ENCODE measurements at places on chromosomes 1 and 21.
A peak's percentile ranks its signal among the peaks of the same experiment; 100 is the strongest.

GRCh38 chr1:204376919-204377799 lies 17.4 kb upstream of the PLEKHA6 start:
- H3K4me3 ChIP-seq: peak overlapping the region; percentile 27
- no peak for DNase-seq
- no peak overlapping the region for H3K27ac ChIP-seq

- no peaks in the 10 kb centered on the region for H3K27me3 ChIP-seq
- no peaks in the 10 kb centered on the region for H3K36me3 ChIP-seq
- DNase-seq: no peak
Measured at GRCh38 chr1:102498929-102499328, 502.2 kb upstream of the OLFM3 start.

DNA sequence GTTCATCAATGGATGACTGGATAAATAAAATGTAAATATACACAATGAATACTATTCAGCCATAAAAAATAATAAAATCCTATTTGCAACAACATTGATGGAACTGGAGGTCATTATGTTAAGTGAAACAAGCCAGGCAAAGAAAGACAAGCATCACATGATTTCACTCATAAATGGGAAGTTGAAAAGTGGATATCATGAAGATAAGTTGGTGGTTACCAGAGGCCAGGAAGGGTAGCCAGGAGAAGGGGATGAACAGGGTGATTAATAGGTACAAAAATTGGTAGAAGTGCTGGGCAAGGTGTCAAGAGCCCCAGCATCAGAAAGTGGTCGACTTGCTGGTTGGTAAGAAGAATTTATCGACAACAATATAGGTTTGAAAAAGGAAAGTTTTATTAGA lies 1.3 kb upstream of the PARK7 start:
- DNase-seq: no peak
- H3K4me3 ChIP-seq: peak overlapping the region; percentile 78
- H3K27ac ChIP-seq: no peak overlapping the region
- H3K27me3 ChIP-seq: no peaks in the 10 kb centered on the region
- H3K4me1 ChIP-seq: peaks cover 15% of the 10 kb centered on the region

DNA sequence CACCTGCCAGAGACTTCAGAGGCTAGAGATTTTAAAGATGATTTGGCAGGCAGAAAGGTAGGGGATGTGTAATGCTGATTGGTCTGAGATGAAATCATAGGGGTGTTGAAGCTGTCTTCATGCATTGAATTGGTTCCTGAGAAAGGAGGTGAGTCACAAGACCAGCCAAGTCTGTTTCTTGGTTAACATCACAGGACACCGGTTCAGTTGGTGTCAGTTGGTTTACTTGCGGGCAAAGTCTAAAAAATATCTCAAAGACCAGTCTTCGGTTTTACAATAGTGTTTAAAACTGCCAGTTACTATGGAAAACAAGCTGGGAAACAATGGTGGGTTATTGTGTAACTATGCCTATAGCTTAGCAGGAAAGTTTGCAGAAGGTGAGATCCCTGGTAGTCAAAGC lies 305.9 kb downstream of the BARHL2 start:
- no peaks in the 10 kb centered on the region for H3K4me1 ChIP-seq
- H3K27ac ChIP-seq: no peak overlapping the region
- no peak for DNase-seq
- no peak overlapping the region for H3K4me3 ChIP-seq
- H3K27me3 ChIP-seq: no peaks in the 10 kb centered on the region

DNA sequence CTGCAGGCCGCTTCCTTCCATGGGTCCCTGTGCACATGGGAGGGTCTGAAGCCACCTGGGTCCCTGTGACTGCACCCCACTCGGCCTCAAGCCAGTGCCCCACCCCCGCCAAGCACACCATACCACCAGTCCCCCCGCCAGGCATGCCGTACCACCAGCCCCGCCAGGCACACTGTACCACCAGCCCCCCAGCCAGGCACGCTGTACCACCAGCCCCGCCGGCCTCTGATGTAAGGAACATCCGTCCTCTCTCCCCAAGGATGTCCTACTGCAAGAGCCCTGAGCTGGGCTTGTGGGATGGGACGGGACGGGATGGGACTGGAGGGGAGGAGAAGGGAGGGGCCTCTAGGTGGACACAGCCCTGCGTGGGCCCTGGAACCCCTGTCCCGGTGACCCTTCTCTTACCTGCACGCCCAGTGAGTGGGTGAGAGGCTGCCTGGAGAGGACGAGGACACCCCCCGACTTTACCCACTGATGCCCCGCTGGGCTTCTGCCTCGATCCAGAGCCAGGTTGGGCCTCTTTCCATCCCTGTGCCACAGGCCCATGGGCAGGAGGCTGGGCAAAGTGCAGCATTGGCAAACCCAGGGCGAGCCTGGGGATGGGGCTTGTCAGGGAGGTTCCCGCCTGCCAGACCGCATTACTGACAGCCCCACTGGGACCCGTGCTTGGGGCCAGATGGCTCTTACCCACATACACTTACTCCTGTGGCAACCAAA lies 40.8 kb upstream of the COL6A1 start:
- no peaks in the 10 kb centered on the region for H3K36me3 ChIP-seq
- H3K4me1 ChIP-seq: no peaks in the 10 kb centered on the region
- no peak overlapping the region for H3K4me3 ChIP-seq
- H3K27ac ChIP-seq: no peak overlapping the region

GRCh38 chr1:10771789-10772188 lies 24.7 kb downstream of the CASZ1 start:
- H3K36me3 ChIP-seq: no peaks in the 10 kb centered on the region
- H3K27ac ChIP-seq: no peak overlapping the region
- H3K27me3 ChIP-seq: no peaks in the 10 kb centered on the region
- no peak for DNase-seq
- no peaks in the 10 kb centered on the region for H3K4me1 ChIP-seq

GRCh38 chr1:172326136-172326535 lies 94.3 kb upstream of the C1orf105 start:
- H3K4me3 ChIP-seq: no peak overlapping the region
- H3K4me1 ChIP-seq: no peaks in the 10 kb centered on the region
- H3K27ac ChIP-seq: no peak overlapping the region
- no peaks in the 10 kb centered on the region for H3K27me3 ChIP-seq
- DNase-seq: no peak
- no peaks in the 10 kb centered on the region for H3K36me3 ChIP-seq

DNA sequence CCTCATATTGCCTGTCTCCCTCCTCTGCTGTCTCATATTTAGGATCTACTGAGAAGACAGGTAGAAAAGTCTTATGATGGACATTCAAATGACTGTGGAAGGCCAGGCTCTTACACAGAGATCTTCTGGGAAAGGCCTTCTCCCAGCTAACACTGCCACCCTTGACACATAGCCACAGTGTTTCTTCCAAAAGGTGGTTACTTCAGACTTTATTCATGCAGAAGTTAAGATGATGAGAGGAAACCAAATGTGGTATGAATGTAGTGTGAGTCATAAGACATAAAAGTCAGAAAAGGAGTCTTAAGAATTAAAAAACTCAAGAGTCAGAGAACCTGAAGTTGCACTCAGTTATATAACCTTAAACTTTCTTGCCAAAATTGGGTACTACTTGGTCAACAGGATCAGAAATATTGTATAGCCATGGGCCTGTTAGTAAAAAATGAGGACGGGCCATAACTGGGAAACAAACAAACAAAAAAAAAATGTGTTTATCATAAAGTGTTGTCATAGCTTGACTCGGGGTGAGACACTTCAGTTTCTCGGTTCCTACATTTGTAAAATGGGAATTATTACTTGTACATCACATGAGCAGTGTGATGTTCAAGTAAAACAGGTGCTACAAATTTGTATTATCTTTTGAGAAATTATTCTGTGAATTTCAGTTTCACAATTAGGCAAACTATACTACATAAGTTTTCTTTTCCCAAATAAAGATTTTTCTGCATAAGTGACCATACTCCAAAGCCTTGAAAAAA lies 1.2 kb upstream of the DENND1B start:
- H3K27me3 ChIP-seq: no peaks in the 10 kb centered on the region
- DNase-seq: no peak

DNA sequence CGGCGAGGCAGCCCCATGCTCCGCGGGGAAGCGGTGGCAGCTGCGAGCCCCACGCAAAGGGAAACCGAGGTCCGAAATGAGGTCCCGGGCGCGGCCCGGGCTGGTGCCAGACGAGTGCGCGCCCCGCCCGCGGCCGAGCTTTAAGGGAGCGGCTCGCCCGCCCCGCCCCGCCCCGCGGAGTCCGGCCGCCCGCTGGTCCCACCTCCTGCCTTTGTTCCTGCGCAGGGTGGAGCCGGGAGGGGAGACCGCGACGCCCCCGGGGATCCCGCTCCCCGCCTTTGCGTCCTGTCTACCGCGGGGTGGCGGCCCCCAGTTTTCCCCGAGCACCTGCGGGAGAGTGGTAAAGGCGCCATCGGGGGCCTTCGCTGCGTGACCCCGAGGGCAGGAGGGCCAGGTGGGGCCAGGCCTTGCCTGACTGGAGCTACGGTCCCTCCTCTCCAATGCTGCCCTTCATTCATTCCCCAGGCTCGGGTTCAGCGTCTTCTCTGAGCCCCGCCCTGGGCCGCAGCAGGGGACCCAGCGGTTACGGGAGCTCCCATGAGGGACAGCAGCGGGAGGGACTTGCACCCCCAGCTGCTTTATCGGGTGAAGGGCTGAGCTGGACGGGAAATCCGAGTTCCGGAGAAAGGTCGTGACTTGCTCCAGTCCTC lies at the start of gene HES2:
TSS of gene HES2 (minus strand) at position 116 of the 650 bp plus-strand sequence. CDS start at position 17, 99 bp downstream.
- peaks cover 49% of the 10 kb centered on the region for H3K4me1 ChIP-seq
- H3K4me3 ChIP-seq: peak within 1 kb of the TSS; percentile 27
- H3K36me3 ChIP-seq: no peaks in the 10 kb centered on the region
- H3K27ac ChIP-seq: no peak within 1 kb of the TSS
- H3K27me3 ChIP-seq: peaks cover 100% of the 10 kb centered on the region
- DNase-seq: no peak

- no peak overlapping the region for H3K4me3 ChIP-seq
- DNase-seq: no peak
- H3K36me3 ChIP-seq: no peaks in the 10 kb centered on the region
- H3K27ac ChIP-seq: no peak overlapping the region
- H3K27me3 ChIP-seq: no peaks in the 10 kb centered on the region
Measured at GRCh38 chr1:68528243-68528642, 31.4 kb upstream of the DEPDC1 start.

DNA sequence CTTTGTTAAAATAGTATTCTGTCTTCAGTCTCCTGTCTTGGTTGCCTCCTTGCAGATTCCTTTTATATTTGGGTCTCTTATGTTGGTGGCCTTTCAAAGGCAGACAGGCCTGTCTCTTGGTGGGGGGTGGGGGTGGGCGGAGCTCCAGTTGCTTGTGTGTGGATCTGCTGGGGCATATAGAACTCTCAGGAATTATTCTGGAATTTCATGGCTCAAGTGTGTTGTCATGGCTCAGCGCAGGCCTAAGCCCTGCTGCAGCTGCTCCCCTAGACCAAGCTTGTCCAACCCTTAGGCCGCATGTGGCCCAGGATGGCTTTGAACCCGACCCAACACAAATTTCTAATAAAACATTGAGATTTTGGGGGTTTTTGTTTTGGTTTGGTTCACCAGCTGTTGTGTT lies 8.0 kb downstream of the C1orf35 start:
- H3K4me3 ChIP-seq: no peak overlapping the region
- peaks cover 48% of the 10 kb centered on the region for H3K36me3 ChIP-seq
- DNase-seq: no peak
- no peak overlapping the region for H3K27ac ChIP-seq
- peaks cover 3% of the 10 kb centered on the region for H3K4me1 ChIP-seq

GRCh38 chr1:23528250-23528978 lies 2.6 kb downstream of the E2F2 start:
- peak; percentile 84 for DNase-seq
- H3K27ac ChIP-seq: no peak overlapping the region
- no peaks in the 10 kb centered on the region for H3K36me3 ChIP-seq
- no peak overlapping the region for H3K4me3 ChIP-seq

- DNase-seq: no peak
- no peak overlapping the region for H3K27ac ChIP-seq
- H3K4me1 ChIP-seq: no peaks in the 10 kb centered on the region
- H3K36me3 ChIP-seq: no peaks in the 10 kb centered on the region
- no peak overlapping the region for H3K4me3 ChIP-seq
Measured at GRCh38 chr1:193914871-193915270, 728.5 kb upstream of the B3GALT2 start.

DNA sequence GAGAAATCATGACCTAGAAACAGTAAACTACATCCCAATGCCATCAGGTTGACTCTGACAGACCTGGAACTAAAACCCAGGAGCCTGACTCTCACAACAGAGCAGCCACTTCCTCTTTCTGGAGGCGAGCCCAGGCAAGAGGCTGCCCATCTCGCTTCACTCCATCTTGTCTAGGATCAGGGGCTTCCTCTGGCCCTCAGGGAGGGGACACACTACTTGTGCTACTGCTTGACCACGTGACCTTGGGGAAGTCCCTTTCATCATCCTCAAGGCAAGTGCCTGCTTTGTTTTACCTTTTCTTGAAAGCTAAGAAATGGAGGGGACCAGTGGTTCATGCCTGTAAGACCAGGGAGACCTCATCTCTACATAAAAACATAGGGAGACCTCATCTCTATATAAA lies 2.6 kb upstream of the TENT5B start:
- H3K4me3 ChIP-seq: no peak overlapping the region
- H3K4me1 ChIP-seq: peaks cover 11% of the 10 kb centered on the region
- H3K27me3 ChIP-seq: no peaks in the 10 kb centered on the region

DNA sequence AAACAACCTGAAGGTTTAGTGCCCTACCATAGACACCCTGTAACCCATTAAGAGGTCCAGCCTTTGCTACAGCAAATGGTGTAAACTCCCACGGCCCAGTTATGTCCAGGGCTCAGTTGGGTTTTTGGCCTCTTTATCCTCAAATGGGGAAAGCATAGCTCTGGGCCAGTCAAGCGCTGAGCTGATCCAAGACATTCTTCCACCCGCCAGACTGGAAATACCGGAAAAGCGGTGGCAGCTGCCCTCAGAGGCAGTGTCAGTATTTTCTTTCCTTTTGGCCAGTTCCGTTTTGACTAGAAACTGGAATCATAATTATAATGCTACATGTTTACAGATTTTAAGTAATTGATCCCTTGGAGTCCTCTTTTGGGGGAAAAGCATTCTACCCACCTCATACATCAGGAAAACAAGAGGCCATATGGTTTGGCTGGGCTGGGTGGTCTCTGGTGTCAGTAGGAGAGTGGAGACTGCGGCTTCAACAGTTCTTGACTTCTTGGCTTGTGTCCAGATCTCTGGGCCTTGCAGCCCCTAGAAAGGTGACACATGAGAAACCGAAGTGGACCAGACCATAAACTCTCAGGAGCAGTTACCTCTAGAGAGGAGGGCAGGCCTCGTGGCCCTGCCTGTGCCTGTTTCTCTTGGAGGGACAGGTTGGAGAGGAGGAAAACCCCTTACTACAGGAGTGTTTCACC lies 30.2 kb upstream of the CLDN14 start:
- DNase-seq: no peak
- peaks cover 12% of the 10 kb centered on the region for H3K4me1 ChIP-seq
- no peak overlapping the region for H3K27ac ChIP-seq
- H3K36me3 ChIP-seq: no peaks in the 10 kb centered on the region

DNA sequence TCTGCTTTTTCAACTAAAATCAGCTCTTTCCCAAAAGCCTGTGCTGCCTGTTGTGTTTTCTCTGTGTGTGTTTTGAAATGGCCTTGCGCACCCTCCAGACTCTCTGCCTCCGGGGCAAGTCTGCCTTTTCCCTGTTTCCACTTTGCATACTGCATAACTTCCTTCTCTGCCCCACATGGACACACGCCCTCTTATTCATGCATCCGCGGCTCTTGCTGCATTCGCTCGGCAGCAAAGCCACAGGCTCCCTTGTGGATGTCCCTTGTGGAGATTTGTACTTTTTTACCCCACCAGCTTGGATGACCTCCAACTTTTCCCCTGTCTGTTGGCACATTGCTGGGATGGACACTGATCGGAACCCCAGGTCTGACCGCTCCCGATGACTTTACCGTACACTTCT lies 147.6 kb downstream of the ADSS2 start:
- H3K36me3 ChIP-seq: no peaks in the 10 kb centered on the region
- no peak overlapping the region for H3K4me3 ChIP-seq
- peaks cover 10% of the 10 kb centered on the region for H3K4me1 ChIP-seq
- H3K27ac ChIP-seq: no peak overlapping the region
- H3K27me3 ChIP-seq: no peaks in the 10 kb centered on the region
- DNase-seq: no peak
